HT1080 (cell line): ENCODE measurements at places on chromosomes 6 and 20. TPM values are rescaled to one million over a fixed set of nuclear protein-coding genes. Genes with fewer than 3 reads are reported as not detected.

Gene GSS
- 91.8 and 95.1 TPM in 2 replicates for total RNA-seq

Gene RBM12
- 54.5 and 68.1 TPM in 2 replicates for total RNA-seq

Gene PPIL6
- 0.05 TPM in 1 of 2 replicates, not detected in the other for total RNA-seq

Gene ZSCAN12
- 3.1 and 3.8 TPM in 2 replicates for total RNA-seq

Gene COL21A1
- total RNA-seq = 0.08 and 0.10 TPM in 2 replicates

Gene LY6G6D
- total RNA-seq = not detected in 2 replicates

Gene ENPP3
- 0.05 and 0.23 TPM in 2 replicates for total RNA-seq

Gene CLVS2
- not detected in 2 replicates for total RNA-seq

Gene ANGPT4
- 0.02 TPM in 1 of 2 replicates, not detected in the other for total RNA-seq
